ENCODE measurements at places on chromosomes 2 and 18.

DNA sequence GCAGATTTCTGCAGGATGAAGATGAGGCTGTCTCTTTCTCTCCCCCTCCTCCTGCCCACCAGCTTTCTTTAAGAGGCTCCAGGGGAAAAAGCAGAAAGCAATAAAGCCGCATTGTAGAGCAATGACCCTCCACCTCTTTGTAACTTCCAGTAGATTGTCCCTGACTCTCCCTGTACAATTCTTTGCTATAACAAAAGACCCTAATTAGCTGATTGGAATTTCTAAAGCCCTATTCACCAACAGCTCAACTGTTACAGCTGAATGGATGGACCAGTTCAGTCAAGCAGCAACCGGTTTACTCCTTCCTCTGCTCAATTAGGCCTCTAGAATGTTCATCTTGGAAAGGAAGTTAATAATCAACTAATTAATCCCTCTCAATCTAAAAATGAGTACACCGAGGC, 301.0 kb downstream of the STK39 start:
- DNase-seq = no peak

GRCh38 chr18:65906621-65907034, 155.8 kb downstream of the CDH7 start:
- DNase-seq = no peak

DNA sequence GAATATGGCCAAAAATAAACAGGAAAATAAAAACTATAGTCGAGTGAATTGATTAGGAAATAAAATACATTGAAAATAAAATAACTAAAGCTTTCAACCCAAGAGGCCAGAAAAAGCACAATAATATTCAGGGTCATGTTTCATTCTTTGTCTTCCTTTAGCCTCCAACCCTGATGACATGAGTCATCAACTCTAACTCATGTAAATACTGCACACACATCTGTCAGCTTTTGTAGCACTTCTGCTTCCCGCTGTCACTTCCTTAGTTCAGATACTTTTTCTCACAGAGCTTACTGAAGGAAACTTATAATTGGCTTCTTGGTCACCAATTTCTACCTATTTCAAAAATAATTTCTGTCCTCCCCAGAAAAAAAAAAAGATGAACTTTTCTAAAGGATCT, 112.8 kb downstream of the UPP2 start:
- DNase-seq = peak; percentile 81

- DNase-seq = no peak
Observed at GRCh38 chr2:231514951-231515297, 15.3 kb downstream of the NMUR1 start.

- no peak for DNase-seq
Observed at GRCh38 chr18:48683661-48684060, 144.8 kb downstream of the CTIF start.

Measured in NCI-H1694 treated with DMSO at 0.1 percent for 48 hours (cell line).